HL-60 (cell line): ENCODE measurements at places on chromosomes 2 and 18.

GRCh38 chr2:231613663-231614558 lies 21.2 kb downstream of the TEX44 start:
- peak; percentile 99 for DNase-seq

- no peak for DNase-seq
Measured at GRCh38 chr2:29562896-29563295, 358.5 kb downstream of the ALK start.

- DNase-seq: no peak
Measured at GRCh38 chr2:37984589-37984988, 59.5 kb downstream of the RMDN2 start.

- DNase-seq: peak; percentile 16
Measured at GRCh38 chr2:127324635-127325034, 30.7 kb upstream of the ERCC3 start.
